Motor neuron (in vitro differentiated cells): ENCODE measurements at places on chromosomes 3 and 15.

DNA sequence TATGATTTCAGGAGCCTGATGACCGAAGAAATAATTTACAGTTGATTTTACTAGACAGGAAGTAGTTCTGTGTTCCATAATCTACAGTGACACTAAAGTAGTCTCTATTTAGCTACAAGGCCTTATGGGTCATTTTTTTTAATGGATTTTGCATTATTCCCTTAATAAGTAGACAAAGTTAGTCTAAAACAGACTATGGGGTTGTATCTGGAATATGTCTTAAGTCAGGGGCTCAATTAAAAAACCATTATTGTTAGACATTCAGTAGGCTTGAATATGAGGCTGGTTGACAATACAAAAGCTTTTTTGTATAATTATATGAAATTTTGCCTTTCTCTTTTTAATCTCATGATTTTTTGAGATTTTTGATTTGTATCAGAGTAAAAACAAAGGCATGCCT, 820.0 kb upstream of the SEMA6D start:
- no peak for ATAC-seq

DNA sequence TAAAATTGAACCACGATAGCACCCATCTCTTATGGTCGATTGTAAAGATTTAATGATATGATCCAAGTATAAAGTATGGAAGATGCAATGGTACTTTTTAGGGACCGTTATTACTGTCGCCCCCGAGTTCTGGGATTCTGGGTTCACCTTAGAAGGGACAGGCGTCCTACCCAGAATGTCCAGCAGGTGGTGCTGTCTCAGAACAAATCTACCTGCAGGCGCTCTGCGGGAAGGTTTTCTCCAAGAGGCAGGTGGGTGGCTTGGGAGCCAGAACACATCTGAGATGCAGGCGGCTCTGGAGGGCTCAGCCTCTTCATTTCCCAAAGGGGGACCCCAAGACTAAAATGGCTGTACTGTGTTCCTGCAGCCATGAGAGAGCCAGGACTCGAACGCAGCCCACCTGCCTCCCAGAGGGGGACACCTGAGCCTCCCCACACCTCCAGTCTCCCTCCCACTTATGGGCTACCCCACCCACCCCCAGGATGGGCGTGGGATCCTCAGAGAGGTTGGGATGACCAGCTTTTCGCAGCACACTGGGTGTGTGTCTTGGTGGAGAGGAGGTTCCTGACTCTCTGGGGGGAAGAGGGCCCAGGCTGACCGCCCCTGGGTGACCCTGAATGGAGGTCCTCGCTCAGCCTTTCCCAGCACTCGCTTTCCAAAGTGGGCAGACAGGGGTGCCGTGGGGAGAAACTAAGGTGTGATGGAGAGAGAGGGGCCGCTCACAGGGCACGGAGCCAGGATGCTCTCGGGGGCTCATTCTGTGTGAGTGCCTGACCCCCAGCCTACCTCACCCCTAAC, 28.1 kb upstream of the CORO2B start:
- ATAC-seq, result peak; percentile 36

GRCh38 chr3:108189440-108189839, 32.8 kb downstream of the IFT57 start:
- no peak for ATAC-seq

DNA sequence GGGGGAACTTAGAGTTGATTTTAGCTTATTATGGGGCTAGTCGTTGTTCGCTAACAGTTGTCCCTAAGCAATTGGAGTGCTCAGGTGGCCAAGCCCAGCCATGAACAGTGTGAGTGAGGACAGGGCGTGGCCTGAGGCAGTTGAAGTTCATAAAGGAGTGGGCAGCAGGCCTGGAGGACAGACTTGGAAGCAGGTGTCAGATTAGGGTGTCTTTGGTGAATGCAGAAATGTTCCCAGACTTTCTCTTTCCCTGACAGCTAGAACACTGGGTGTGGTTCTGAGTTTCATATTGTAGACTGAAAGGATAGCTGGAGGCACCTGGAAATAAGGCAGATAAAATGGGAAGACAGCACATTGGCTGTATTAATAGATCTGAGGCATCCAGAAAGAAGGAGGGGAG, 59.8 kb upstream of the FGD5 start:
- no peak for ATAC-seq

- ATAC-seq, result no peak
Measured at GRCh38 chr3:48896936-48897335, 1.7 kb downstream of the SLC25A20 start.

GRCh38 chr15:38768970-38769369, 204.4 kb upstream of the RASGRP1 start:
- ATAC-seq, result no peak

DNA sequence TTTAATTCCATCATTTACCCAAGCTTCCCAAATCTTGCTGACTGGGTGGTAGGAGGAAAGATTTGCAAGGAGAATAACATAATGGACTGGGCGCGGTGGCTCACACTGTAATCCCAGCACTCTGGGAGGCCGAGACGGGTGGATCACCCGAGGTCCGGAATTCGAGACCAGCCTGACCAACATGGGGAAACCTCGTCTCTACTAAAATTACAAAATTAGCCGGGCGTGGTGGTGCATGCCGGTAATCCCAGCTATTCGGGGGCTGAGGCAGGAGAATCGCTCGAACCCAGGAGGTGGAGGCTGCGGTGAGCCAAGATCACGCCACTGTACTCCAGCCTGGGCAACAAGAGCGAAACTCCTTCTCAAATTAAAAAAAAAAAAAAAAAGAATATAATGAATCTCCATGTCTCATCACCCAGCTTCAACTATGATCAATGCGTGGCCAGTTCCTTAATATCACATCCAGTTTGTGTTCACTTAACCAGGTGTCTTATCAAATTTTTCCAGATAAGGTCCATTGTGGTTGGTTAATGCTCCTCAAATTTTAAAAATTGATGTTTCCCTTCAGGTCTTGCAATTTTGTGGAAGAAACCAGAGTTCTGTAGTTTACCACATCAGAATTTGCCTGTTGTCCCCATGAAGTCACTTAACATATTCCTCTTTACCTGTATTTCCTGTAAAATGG, 1.3 kb upstream of the ABCF3 start:
- no peak for ATAC-seq

- ATAC-seq, result no peak
Measured at GRCh38 chr15:90667073-90667754, 49.9 kb upstream of the BLM start.

DNA sequence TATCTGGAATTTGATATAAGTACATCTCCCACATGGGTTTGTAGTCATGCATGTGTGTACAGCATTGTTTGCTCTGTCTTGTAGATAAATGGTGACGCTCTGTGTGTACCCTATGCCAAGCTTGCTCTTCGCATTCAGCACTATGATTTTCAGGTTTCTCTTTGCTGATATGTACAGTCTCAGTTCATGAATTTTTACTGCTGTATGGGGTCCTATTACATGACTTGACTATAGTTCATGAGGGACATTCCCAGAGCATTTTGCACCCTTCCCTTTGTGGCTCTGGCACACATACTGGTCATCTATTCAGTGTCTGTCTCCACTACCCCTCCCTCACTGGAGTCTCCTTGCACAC, 132.7 kb downstream of the EEFSEC start:
- peak; percentile 38 for ATAC-seq

DNA sequence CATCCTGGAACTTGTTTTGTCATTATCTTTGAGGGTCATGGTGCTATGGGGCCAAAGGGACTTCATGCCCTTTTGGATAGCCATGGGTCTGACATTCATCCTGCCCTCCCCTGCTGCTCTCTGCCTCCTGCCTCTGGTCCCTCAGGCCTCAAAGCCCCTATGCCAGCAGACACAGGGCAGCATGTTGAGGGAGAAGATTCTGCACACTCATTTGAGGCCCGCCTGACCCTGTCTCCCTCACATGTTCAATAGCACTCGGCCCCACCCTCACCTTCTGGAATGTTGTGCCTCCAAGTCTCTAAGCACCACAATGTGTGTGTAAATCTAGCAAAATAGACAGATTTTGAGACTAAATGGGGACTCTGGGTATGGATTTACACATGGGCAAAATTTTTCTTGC, 178.7 kb upstream of the ANKRD28 start:
- no peak for ATAC-seq

- ATAC-seq, result no peak
Measured at GRCh38 chr3:9097495-9097894, 134.2 kb upstream of the RAD18 start.

DNA sequence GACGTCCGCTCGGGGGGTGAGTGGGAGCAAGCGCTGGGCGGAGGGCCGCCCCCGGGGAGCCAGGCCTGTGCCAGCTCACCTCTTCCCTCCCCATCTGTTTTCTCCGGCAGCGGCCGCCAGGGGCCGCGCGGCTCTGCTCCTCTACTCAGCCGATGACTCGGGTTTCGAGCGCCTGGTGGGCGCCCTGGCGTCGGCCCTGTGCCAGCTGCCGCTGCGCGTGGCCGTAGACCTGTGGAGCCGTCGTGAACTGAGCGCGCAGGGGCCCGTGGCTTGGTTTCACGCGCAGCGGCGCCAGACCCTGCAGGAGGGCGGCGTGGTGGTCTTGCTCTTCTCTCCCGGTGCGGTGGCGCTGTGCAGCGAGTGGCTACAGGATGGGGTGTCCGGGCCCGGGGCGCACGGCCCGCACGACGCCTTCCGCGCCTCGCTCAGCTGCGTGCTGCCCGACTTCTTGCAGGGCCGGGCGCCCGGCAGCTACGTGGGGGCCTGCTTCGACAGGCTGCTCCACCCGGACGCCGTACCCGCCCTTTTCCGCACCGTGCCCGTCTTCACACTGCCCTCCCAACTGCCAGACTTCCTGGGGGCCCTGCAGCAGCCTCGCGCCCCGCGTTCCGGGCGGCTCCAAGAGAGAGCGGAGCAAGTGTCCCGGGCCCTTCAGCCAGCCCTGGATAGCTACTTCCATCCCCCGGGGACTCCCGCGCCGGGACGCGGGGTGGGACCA, 632 bp upstream of the CRELD1 start:
- peak; percentile 61 for ATAC-seq

GRCh38 chr3:73433687-73434086, 191.1 kb downstream of the PDZRN3 start:
- peak; percentile 94 for ATAC-seq

DNA sequence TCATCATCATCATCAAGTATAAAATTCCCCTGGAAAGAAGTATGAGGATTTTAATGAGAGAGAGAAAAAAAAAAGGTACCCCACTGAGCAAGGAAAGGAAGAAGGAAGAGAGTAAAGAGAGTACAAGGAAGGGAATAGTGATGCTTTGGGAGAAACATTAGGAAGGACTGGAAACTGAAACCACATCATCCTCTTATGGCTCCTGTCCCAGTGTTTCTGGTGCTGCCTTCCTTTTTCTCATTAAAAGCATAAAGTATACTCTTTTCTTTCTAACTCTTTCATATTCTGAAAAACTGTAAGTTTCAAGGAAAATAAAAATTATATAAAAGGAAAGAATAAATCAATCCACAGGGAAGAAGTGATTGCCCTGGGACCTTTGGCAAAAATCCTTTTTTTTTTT, 616.4 kb upstream of the CBLB start:
- ATAC-seq, result no peak

- ATAC-seq, result no peak
Measured at GRCh38 chr15:35911052-35911777, 365.2 kb upstream of the DPH6 start.

DNA sequence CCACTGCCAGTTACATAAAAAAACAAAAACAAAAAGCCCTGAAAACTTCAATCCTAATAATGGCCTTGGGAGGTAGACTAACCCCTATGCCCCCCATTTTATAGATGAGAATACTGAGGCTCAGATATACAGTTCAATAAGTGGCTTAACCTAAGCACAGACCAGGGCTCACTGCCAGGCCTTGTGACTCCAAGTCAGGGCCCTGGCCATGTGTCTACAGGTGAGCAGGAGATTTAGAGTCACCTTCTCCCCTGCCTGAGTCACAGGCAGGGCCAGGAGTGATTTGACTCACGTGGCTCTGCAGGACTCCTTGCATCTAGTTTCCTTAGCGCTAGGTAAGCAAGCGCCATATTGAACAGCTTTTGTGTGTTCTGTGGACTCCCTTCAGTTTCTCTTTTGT, 98.6 kb upstream of the ETV5 start:
- ATAC-seq, result no peak

- no peak for ATAC-seq
Measured at GRCh38 chr3:157078131-157078810, 81.7 kb downstream of the CCNL1 start.

GRCh38 chr3:114404590-114404989, 110.8 kb downstream of the TIGIT start:
- ATAC-seq, result no peak

- peak; percentile 13 for ATAC-seq
Measured at GRCh38 chr15:55993804-55994560, 570 bp upstream of the NEDD4 start.

GRCh38 chr3:181896605-181897004, 184.9 kb downstream of the SOX2 start:
- no peak for ATAC-seq

- no peak for ATAC-seq
Measured at GRCh38 chr3:171955598-171955997, 83.8 kb upstream of the FNDC3B start.

DNA sequence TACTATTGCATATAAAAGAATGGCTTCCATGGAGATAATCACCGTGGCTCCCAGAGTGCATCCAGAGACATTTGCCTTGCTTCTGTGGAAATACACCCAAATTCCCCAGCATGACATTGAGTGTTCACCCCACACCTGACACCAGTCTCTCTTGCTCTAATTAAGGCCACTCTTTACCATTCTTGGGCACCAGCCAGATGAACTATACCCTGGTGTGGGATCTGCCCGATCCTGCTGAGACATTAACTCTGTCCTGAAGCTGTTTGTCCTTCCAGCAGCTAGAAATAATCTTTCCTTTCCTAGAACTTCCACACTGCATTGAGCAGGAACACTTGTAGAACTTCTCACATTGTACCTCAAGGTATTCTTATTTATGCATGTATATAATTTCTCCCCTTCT, 105.2 kb downstream of the LPP start:
- no peak for ATAC-seq

- no peak for ATAC-seq
Measured at GRCh38 chr3:13746385-13746784, 133.5 kb downstream of the WNT7A start.

GRCh38 chr3:122947196-122947595, 80.4 kb downstream of the SEMA5B start:
- ATAC-seq, result no peak

DNA sequence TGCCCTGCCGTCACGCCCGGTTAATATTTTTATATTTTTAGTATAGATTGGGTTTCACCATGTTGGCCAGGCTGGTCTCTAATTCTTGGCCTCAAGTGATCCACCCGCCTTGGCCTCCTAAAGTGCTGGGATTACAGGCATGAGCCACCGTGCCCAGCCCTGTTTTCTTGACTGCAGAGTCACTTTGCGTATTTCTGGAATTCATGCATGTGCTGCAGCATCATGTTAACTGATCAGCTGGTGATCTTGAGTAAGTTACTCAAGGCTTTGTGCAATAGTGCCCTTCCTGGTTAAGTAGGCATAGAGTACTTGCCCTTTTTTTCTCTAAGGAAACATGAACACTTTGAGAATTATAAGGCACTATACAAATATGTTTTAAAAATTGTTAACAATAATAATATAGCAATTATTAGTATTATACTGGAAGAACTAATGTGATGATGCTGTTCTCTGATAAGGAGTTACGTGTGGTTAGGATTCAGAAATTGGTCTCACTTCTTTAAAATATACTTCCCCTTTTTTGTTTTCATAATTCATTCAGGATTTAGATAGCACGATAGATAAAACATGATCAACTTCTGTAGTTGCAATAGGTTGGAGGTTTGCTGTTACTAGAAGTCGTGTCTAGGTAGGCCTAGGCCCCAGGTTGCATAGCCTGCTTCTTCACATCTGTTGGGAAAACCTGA, 33.6 kb downstream of the GPR171 start:
- ATAC-seq, result no peak

GRCh38 chr3:115627180-115628074, 4.1 kb downstream of the GAP43 start:
- ATAC-seq, result no peak

- no peak for ATAC-seq
Measured at GRCh38 chr3:172020763-172021162, 18.6 kb upstream of the FNDC3B start.

GRCh38 chr15:70151462-70151861, 53.7 kb upstream of the TLE3 start:
- no peak for ATAC-seq
